ENCODE measurements at places on chromosomes 7 and 10.
A peak's percentile ranks its signal among the peaks of the same experiment; 100 is the strongest.

- peak; percentile 16 for DNase-seq
Measured at GRCh38 chr7:51121931-51122425, 194.6 kb downstream of the COBL start.

GRCh38 chr10:32317795-32318357, 29.1 kb downstream of the EPC1 start:
- no peak for DNase-seq

- no peak for DNase-seq
Measured at GRCh38 chr7:84971360-84971759, 215.5 kb downstream of the SEMA3D start.

GRCh38 chr10:117409549-117410305, 34.5 kb upstream of the PDZD8 start:
- DNase-seq: no peak

DNA sequence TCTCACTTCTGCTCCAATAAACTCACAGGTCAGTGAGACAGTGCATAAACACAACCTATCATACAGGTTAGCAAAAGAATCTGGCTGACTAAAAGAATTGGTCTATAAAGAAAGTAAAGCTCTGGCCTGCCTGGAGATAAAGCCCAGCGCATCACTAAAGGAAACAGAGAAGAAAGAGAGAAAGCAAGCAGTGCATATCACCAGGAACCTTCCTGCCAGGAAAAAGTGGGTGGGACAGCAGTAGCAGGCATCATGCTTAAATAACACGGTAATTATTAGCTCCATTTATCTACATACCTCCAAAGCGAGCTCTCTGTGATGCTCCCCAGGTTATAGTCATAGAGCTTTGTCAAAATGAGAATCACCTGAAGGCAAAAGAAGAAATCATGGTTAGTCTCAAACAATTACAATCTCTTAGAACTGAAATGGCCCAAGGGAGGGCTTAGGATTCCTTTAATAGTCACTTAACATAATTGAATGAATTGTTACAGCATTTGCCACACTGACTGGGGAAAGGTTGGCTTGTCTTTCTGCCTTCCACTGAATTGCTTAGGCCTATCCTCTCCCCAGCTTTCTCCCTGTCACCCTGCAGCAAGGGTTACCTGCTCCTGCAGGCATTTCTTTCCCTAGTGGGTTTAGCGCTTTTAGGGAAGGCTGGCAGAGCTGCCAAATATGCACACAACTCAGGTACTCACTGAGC, 208.1 kb downstream of the SORCS1 start:
- no peak for DNase-seq

DNA sequence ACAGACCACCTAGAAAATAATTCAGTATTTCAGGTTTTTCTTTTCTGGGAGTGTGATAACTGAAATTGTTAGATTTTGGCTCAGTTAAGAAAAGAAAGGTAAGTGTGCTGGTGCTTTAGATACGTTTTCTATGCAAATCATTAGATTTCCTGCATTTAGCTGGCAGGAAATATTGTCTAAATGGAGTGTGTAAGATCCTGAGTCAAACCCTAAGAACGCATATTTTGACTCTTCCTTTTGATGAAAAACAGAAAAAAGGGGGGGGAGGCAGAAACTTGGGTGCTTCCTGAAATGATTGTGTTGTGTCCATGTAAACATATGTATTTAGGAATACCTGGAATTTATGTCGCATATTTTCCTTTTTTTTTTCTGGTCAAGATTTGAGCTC, 1.2 kb downstream of the GRK5 start:
- DNase-seq: peak; percentile 39

- no peak for DNase-seq
Measured at GRCh38 chr7:7732621-7733281, 14.3 kb upstream of the RPA3 start.

DNA sequence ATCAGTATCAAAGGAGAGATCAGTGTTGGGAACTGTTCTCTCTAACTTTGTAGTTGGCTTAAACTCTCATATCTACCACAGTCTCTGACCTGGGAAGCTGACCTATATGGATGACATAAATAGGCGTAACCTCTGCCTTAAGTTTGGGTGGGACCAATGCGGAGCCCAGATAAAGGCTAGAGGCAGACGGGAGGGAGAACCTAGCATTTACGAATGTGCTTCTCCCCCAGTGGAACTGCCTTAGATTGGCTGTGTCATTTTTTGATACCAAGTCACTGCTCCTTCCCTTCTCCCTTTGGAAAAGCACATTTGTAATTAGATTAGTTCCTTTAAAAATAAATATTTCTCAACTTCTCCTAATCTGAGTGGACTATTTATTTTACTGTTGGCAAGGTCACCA, 23.7 kb upstream of the LRRN3 start:
- no peak for DNase-seq

GRCh38 chr7:27148031-27148755, 619 bp upstream of the HOXA6 start:
- peak; percentile 72 for DNase-seq

DNA sequence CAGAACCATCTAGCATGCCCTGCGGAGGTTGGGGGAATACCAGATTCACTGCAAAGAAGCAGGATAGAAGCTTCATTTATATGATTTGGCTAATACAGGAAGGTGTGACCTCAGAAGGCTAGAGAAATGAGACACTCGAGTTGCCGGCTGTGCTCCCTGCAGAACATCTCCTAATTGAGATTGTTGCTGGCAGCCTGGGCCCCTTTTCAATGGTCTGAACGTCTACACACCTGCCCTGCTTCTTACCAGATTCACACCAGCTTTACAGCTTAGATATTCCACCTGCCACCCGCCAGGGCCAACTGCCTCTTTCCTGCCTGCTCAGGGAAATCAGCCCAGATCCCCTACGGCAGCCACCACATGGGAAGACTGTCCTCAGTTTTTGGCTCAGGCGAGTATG, 475.3 kb upstream of the AUTS2 start:
- DNase-seq: no peak

DNA sequence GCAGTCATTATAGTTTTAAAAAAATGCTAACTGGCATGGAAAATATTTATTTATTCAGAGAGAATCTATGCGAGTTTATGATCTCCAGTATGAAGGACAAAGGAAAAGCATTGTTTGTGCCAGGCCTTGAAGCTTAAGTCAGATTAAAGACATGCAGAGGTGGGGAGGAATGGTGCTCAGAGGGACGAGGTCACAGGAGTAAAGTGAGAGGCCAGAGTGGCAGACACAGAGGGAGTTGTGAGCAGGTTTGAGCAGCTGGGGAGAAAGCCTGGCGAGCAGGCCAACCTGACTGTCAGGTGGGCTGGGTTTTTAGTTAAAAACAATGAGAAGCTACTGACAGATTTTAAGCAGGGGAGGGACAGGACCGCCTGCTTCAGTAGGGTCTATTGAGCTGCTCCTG, 6.8 kb upstream of the CCNY start:
- DNase-seq: no peak

DNA sequence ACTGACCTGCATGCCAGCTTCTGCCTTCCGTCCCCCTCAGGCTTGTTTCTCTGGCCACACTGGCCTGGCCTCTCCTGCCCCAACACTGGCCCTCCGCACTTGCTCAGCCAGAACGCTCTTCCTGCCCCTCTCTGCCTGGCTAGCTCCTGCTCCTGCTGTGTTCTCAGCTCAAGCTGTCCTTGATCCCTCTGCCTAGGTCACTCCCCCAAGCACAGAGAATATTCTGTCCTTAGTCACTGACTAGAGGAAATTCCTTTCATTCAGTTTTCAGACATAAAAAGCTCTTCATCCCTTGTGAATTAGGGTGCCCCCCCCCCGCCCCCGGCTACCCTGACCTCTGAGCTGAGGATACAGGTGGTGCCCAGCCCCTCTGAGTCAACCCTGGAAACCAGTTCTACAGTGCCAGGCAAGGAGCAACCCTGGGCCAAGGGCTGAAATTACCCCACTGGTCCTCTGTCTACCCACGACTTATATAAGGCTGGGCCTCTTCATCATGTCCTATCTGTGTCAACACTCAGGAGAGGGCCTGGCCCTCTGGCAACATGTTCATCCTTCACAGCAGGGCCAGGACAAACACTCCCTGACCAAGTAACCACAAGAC, 6.6 kb upstream of the SGPL1 start:
- no peak for DNase-seq
